ENCODE measurements at places on chromosomes 2 and 18. TPM values are rescaled to one million over a fixed set of nuclear protein-coding genes. Genes with fewer than 3 reads are reported as not detected.

TUBA3E gene
- total RNA-seq, result not detected

AQP12B gene
- total RNA-seq, result not detected

SH3RF3 gene
- total RNA-seq, result 7.4 TPM

SLC25A12 gene
- 20.0 TPM for total RNA-seq

DNA sequence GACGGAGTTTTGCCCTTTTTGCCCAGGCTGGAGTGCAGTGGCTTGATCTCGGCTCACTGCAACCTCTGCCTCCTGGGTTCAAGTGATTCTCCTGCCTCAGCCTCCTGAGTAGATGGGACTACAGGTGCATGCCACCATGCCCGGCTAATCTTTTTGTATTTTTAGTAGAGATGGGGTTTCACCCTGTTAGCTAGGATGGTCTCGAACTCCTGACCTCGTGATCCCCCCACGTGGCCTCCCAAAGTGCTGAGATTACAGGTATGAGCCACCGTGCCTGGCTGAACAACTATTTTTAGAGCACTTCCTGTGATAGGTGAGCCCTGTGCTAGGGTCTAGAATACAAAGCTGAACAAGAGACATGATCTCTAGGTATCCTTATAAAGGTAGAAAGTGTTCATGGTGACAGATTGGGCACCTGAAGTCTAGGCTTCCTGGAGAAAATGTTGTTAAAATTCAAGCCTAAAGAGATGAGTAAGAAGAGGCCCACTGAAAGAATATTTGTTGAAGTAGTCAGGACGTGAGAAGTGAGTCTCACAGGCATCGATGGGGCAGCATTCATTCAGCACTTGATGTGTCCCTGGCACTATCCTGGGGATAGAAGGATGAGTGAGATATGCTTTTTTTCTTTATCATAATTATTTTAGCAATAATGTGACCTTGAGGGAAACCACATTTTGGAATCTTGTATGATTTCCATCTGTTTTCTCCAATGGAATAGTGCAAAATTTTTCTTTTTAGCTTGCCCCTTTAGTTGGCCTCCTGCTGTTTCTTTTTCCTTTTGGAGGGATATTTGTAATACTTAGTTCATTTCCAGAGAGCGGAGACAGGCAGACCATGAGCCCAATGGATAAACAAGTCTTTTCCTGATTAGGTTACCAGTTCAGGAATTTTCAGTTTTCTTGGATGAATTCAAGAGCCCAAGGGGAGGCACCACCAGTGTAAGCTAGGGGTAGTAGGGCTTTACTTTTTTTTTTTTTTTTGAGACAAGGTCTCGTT lies 5.1 kb downstream of the ZNF236 start:
- DNase-seq, result no peak

DNA sequence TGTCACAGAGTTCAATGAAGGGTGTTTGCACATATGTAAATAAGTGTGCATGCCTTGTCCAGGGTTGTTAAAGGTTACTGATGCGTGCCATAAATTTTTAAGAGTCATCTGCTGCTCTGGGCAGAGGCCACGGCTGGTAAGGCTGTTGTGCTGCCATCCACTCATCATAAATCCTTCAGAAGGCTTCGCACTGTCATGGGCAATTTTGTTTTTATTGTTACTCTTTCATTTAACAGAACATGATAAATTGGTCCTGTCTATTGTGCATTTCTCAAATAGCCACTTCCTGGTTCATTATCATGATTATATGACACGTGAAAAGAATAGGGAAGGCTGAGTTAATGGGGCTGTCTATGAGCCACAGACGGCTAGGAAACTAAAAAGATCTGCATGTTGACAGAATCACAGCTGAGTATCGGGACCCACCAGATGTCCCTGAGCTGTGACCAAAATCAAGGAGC lies 634.3 kb upstream of the SOX11 start:
- no peak for DNase-seq

- DNase-seq, result peak; percentile 56
These were observed 186.2 kb downstream of the STK39 start for GRCh38 chr2:168060986-168061750.

DNA sequence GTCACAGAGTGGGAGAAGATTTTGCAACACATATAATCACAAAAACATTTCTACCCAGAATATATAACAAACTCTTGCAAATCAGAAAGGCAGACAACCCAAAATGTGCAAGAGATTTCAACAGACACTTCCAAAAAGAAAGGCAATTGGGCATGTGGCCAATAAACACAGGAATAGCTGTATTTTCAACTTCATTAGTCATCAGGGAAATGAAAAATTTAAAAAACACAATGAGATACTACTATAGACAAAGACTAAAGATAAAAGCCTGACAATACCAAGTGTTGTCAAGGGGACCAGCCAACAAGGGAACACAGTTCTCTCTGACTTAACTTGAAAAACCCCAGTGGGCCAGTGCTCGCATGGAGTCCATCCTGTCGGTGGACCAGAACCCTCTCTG lies 40.5 kb downstream of the MTHFD2 start:
- DNase-seq, result peak; percentile 62

- DNase-seq, result no peak
These were observed 41.1 kb downstream of the PLEKHB2 start for GRCh38 chr2:131146231-131146630.

- DNase-seq, result no peak
These were observed 630.9 kb downstream of the NYAP2 start for GRCh38 chr2:226030369-226030768.

- no peak for DNase-seq
These were observed 21.4 kb downstream of the MGAT4A start for GRCh38 chr2:98709535-98709934.

DNA sequence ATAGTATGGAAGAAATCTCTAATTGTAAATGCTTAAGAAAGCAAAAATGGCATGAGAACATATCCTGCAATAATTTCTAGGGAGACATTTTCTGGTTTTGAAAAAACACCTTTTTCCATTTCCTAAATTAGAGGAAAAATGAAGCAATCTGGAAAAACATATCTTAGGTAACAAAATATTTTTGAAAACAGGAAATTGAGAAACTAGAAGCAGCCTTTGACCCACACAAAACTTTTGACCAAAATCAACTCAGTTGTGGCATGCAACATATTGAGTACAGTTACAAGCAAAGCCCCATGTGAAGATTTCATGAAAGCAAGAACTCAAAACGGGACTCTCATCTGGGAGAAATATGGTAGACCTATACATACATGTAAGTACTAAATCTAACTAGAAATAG lies 28.6 kb upstream of the CHAC2 start:
- DNase-seq, result no peak

GRCh38 chr2:42799881-42800280 lies 7.5 kb upstream of the HAAO start:
- no peak for DNase-seq

DNA sequence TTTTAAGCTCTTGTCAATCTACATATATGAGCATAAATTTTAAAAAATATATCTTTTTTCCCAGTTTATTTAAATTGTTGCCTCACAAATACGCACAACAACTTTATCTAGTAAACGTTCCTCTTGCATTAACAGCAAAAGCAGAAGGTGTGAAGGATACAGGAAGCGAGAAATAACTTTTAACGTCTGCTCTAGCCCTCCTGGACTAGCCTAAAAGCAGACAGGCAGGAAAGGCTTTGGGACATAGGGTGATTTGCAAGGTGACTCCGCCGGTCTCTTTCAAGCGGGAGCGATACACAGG lies 434 bp upstream of the DUSP19 start:
- DNase-seq, result no peak

DNA sequence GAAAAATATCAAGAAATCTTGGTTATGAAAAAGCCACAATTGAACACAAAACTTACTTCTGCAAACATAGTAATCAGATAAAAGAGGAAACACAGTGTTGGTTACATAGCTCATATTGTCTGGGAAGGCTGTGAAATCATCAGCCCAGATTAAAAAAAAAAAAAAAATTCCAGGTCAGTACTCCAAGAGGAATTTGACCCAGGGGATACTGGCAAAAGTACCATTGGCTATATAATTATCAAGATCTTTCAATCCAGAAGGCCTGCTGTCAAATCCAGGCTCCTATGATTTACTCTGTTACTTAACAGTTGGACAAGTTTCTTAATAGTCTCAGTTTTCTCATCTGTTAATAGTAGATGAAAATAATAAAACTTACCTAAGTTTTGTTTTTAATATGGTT lies 12.9 kb upstream of the IKZF2 start:
- DNase-seq, result no peak
